Inflammatory macrophage treated with lipopolysaccharide for 1 hour (primary cell): ENCODE measurements at places on chromosomes 6 and 20.

- DNase-seq, result peak; percentile 80
Observed at GRCh38 chr6:26521600-26522391, 16.4 kb upstream of the HMGN4 start.

DNA sequence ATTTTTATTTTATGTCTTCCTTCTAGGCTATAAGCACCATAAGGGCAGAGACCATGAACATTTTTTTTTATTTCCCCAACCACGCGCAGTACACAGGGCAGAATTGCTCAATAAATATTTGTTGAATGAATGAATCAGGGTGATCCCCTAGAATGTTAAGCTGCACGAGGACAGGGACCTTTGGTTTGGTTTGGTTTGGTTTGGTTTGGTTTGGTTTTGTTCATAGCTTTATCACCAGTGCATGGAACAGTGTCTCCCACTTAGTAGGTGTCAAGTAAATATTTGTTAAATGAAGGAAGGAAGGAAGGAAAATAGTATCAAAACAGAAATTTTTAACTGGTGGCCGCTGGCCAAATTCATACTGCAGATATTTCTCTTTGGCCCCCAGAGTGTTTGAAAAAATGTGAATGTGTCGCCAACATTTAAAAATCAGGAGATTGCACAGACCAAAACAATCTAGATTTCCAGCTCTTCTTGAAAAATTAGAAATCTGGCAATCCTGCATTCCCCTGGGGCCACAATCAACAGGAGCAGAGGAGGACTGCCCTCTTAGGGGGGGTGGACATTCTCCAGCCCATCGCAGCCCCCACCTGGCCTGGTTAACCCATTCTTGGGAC, 205.3 kb downstream of the EYA2 start:
- DNase-seq, result no peak

DNA sequence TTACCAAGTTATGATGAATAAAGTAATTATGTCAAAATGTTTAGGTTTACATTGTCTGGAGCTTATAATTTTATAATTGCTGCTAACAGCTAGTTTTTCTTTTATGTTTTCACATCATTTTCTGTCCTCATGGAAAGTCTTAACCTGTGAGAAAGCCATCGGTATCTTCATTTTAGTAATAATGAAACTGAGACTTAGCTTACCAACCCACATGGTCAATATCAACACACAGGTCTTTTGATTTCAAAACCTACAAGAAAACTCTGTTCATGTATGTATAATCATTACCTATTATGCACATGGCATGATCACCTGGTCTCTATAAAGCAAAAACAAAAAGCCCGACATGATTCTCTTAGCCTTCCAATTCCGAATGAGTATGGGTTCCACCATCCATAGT, 61.9 kb downstream of the KCNQ5 start:
- DNase-seq, result no peak

DNA sequence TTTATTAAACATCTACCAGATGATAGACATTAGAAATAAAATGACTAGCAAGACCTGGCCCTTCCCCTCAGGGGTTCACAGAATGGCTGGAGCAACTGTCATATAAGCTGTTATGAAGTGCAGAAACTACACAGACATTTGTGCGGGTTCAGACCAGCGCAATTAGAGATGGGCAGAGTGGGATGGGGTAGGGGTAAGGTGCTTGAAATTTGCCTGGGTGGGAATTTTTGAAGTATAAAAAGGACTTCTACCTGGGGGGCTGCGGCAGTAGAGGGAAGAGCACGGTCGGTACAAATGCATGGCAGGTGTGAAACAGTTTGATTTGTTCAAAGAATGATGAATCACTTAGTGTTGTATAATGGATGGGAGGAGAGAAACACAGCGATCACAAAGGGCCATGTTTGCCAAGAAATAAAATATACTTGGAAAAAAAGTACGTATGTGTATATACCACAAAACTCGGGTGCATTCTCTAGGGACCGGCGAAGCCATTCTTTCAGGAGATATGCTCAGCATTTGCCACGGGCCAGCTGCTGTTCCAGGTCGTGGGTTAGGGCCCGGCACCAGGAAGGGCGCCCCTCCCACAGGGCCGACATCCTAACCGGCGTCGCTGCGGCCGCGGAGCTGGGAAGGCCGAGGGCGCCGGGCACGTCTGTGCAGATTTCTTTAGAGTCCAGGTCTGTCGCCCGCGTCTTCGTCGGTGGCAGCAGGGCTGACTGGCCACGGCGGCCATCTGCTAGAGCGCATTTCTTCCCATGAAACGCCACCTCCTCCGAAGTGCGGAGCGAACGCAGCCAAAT, 809 bp upstream of the NOL7 start:
- DNase-seq, result peak; percentile 20

DNA sequence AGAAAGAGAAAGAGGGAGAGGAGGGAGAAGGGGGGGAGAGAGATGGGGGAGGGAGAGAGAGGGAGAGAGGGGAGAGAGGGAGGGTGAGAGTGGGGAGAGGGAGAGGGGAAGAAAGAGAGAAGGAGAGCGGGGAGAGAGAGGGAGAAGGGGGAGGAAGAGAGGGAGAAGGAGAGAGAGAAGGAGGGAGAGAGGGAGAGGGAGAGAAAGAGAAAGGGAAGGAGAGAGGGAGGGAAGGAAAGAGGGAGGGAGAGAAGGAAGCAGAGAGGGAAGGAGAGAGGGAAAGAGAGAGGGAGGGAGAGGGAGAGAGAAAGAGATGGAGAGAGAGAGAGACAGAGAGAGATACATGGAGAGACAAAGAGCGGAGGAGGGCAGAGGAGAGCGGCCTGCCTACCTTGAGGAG, 23.8 kb downstream of the GATA5 start:
- DNase-seq, result no peak

DNA sequence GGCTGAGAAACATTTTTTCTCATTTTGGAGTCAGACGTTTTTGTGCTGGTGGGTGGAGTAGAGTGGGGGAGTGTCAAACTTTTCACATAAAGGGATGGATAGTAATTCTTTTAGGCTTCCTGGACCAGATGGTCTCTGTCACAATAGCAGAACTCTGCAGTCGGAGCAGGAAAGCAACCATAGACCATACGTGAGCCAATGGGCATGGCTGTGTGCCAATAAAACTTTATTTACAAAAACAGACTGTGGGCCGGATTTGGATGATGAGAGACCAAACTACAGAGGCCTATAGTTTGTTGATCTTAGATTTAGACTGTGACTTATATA, 70.8 kb upstream of the SLC22A23 start:
- no peak for DNase-seq

DNA sequence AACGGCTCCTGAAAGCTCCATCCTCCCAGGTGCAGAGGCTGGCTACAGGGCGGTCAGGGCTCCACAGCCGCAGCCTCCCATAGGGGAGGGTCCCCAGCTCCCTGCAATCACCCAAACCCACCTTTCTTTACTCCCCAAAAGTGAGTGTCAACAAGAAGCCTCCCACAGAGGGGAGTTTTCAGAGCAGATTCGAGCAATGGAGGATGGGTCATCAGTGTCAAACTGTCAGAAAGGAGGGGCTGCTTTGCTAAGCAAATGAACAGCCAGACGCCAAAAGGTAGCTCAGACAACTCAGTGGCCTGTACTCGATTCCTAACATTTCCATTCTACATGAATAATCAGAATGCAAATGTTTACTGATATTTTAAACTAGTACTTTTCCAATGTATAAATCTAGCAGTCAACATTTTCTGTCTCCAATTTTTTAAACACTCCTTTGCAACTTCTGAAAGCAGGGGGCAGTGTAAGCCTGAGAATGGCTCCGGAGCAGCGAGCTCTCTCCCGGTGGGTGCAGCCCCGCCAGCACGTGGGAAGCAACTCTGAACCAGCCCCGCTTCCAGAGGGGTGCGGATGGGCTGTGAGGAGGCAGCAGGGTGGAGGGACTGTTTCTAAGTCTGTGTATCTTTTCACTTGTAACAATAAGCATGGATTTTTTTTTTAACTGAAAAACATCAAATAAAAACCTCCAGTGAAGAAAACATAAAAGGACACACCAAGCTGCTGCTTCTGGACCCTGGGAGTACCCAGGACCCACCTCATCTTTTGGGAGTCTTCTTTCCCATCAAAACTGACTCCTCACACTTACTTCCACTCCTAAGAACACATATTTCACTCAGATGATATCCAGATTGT, 54.9 kb downstream of the TAF4 start:
- DNase-seq, result peak; percentile 25

GRCh38 chr6:82030761-82031503, 216.6 kb downstream of the IBTK start:
- no peak for DNase-seq

GRCh38 chr6:167676000-167676665, 150.6 kb upstream of the AFDN start:
- DNase-seq, result no peak

- peak; percentile 52 for DNase-seq
Observed at GRCh38 chr20:4141291-4142240, 126.2 kb upstream of the RNF24 start.

GRCh38 chr20:11826334-11826733, 91.4 kb upstream of the BTBD3 start:
- DNase-seq, result no peak

- DNase-seq, result no peak
Observed at GRCh38 chr6:110951986-110952794, 6.3 kb upstream of the GTF3C6 start.
